ENCODE measurements at places on chromosomes 7 and 10.

GRCh38 chr7:2944739-2945138, 98.9 kb downstream of the CARD11 start:
- DNase-seq: no peak

DNA sequence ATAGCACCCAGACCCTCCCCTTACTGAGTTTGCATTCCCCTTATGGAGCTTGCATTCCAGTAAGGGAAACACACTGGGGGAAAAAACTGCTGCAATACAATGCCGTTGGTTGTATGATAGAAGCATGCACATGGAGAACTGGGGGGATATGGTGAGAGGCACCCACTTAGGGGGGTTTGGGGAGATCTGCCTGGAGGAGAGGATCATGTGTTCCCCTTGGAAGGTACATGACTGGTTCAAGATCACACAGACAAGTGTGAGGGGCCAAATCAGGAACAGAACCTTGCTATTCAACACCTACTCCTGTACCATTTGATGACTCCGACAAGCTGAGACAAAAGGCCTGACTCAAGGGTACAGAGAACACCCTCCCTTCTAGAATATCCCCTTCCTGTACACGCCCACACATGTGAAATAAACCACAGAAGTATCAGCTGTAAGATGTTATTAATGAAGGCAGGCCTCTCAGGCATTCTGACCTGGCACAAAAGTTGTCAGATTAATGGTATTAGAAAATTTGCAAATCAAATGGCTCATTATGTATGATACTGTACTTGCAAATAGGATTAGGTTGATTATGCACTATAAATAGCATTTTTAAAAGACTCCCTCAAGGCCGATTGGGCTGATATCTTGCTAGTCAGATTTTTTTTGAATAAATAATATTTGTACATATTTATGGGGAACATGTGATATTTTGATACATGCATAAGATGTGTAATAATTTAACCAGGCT, 122.2 kb downstream of the NPY start:
- DNase-seq: no peak

DNA sequence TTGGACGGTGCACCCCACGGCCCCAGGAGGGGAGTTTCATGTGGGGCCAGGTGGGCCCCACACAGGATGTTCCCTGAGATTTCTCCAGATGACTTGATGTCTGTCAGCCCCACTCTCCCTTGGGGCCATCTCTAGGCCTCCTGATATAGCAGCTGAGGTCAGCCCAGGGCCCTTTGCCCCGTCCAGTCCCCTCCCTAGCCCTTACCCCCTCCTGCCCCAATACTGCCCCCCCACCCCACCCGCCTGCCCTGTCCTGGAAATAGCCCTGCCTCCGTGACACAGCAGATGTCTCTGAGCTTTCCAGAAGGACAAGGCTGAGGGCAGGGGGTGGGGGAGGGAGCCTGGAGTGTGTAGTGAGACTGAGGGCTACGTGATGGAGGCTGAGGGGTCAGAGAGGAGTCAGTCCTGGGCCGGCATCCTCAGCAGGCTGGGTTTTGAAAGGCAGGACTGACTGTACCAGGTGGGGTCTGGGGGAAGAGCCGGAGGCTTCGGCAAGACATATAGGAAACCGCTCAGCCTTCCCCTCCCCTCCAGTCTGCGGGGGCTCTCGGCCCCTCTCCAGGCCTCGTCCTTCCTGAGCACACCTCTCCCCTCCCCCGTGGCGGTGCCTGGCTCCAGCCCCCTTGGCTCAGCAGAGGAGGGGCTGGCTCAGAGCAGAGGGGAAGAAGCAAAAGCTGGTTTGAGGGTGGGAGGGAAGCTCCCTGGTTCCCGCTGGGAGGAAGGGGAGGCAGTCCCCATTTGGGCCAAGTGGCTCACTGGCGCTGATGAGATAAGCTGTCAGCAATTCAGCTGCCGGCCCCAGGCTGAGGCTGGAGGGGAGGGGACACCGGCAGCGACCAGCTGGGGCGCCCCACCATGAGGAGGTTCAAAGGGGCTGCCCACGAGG, 2.0 kb downstream of the FLNC start:
- DNase-seq: no peak

DNA sequence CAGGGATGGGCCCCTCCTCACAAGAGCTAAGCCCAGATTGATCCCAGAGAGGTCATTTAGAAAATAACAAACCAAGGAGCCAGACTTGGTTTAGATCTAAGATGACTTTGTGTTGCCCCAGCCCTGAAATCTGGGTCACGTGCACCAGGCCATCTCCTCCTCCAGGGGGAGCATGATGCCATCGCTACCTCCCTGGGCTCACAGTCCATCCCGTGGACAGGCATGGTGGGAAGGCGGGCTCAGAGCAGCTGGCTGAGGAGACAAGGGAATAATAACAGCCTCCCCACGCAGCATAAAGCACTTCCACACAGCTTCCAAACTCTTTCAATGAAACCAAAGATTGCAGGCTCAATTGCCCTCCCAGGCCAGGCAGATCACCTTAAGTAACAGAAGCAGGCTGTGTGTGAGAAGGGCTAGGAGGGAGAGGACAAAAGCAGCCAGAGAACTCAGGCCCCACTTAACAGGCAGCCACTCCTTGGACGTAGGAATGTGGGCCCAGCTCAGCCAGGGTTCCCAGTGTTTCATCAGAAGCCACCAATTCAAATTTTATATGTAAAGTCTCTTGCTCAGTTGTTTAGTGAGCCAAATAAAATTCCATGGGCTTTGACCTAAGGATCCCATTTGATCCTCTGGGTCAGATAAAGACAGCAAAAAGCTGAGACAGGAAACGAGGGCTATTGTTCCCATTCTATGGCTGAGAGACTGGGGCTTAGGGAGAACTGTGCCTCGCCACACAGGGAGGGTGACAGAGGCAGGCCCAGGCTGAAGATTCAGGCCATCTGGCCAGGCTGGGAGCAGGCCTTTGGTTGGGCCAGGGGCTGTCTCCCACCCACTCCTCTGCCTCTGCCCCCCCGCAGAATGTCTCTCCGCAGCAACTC, 100.2 kb downstream of the COL13A1 start:
- DNase-seq: no peak

GRCh38 chr10:1290071-1290471, 233.9 kb downstream of the WDR37 start:
- no peak for DNase-seq

DNA sequence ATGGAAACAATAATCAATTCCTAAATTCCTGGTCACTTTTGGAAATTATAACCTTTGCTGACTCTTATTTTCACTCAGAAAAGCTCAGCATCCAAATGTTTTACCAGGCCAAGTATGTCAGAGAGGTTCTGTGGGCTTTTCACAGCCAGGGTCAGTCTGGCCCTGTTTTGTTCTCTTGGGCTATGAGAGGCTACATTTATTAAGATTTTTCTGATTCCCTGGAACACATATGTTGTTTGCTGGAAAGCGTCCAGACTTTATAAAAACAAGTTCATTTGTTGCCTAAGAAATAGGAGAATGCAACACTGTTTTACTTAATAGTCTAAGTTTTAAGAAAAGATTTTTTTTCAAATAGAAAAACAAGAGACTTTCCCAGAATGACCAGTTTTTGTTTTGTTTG, 238.4 kb upstream of the PLXDC2 start:
- no peak for DNase-seq

GRCh38 chr10:87500646-87501048, 4.0 kb upstream of the MINPP1 start:
- DNase-seq: no peak

- DNase-seq: no peak
Observed at GRCh38 chr7:28136420-28136819, 44.2 kb downstream of the JAZF1 start.

DNA sequence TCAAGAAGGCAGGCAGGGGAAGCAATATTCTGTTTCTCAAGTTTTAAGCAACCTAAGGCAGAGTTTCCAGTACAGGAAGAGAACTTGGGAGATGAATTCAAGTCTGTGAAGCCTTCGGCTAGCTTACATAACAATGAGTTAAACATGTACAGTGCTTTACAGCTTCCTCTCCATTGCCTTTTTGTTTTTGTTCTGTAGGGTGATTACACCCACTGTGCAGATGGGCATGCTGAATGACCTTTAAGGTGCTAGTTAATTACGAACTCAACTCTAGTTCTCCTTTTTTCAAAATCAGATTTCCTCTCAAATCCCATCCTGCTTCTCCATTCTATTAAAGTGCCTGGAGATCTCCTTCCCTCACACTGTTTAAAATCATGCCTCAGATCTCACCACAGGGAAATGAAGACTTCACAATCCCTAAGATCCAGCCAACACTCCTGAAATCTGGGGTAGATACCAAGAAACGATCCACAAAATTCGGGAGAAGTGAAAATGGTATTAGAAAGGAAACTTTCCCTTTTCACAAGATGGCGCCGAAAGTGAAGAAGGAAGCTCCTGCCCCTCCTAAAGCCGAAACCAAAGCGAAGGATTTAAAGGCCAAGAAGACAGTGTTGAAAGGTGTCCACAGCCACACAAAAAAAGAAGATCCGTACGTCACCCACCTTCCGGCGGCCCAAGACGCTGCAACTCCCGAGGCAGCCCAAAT, 16.8 kb upstream of the MSMB start:
- no peak for DNase-seq

DNA sequence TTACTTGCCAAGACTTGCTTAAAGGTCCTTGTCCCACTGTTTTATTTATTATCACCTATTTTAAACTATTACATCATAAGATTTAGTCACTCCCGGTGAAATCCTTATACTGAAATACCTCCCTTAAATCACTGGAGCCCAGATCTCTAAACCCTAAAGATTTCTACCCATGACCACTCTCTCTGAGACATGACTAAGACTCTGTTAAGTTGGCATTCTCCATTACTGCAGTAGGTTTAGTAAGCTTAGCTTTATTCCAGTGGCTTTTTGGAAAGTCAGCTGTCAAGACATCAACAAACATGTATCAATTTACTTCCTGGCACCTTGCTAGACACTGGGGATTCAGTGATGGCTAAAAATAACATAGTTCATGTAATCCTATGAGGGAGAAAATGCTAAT, 874.2 kb downstream of the KCNMA1 start:
- no peak for DNase-seq

Data from activated effector memory CD4-positive, alpha-beta T cell treated with Interleukin-2 at 50 U/mL for 16 hours (primary cell).